ENCODE measurements at places on chromosomes 13 and 19.

DNA sequence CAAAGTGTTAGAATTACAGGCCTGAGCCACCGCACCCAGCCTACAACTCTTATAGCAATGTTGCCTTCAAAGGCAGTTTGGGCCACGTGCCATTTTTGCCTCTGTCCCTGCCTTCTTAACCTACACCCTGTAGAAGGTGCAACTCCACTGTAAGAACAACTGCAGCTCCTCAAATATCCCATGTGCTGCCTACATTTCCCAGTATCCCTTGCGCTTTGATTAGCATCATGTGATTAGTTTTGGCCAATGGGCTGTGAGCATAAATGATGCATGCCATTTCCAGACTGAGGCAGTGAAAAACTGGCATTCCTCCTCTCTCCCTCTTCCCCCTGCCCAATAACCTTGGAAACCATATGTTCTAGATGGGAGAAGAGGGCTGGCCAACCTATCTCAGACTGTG lies 75.2 kb upstream of the MRI1 start:
- DNase-seq = no peak

GRCh38 chr13:100540621-100541020 lies 48.0 kb downstream of the GGACT start:
- DNase-seq = no peak

DNA sequence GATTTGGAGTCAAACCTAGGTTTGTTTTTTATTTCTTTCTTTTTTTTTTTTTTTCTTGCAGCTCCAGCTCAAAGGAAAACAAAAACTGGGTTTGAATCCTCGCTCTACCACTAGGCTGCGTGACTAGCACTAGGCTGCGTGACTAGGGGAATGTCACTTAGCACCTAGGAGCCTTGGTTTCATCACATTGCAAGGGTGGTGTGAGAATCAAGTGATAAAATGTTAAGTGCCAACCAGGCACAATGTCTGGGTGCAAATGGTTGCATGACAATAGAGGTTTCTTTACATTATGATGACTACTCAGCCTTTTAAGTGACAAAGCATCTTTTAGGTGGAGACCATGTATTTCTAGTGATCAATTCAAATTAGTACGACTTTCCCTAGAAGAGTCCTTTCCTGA lies 27.9 kb downstream of the RCBTB2 start:
- DNase-seq = no peak

GRCh38 chr13:74567485-74567884 lies 433.3 kb upstream of the KLF12 start:
- no peak for DNase-seq

- no peak for DNase-seq
These were observed 159.3 kb downstream of the PDS5B start for GRCh38 chr13:32745509-32745908.

- DNase-seq = no peak
These were observed 148.7 kb downstream of the NALCN start for GRCh38 chr13:101267656-101268055.

GRCh38 chr13:64993514-64994164 lies 2236.5 kb downstream of the PCDH9 start:
- no peak for DNase-seq

DNA sequence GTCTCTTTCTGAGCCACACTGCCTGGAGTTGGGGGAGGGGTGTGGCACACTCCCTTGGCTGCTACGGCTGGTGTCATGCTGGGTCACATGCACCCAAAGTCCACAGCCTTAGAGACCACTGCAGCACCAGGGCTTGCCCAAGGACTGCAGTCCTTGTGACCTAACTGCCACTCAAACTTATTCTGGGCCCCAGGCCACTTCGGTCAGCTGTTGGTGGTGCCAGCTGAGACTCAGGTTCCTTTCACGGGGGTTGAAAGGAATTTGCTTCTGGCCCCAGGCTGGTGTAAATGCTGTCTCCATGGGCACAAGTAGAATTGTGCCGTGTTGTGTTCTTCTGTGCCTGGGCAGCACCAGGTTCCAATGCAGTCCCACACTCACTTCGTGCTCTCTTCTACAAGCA lies 9.5 kb upstream of the VN1R1 start:
- DNase-seq = no peak

DNA sequence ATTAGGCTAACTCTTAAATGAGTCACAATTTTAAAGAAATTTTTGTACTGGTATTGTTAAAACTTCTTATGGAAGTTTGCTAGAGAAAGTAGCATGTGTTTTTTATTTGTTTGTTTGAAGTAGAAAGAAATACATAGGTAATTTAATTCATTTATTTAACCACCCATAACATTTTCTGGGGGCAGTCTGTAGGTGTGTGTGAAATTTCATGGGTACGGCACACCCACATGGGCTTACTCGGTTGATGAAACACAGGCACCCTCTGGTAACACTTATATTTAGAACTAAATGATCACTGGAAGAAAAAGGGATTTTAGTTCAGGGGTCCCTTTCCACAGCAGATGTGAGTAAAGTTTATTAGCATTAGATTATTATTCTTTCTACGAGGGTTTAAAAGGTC lies 88.1 kb downstream of the DGKH start:
- no peak for DNase-seq

- no peak for DNase-seq
These were observed 42.3 kb downstream of the SUGP2 start for GRCh38 chr19:18991006-18991405.

DNA sequence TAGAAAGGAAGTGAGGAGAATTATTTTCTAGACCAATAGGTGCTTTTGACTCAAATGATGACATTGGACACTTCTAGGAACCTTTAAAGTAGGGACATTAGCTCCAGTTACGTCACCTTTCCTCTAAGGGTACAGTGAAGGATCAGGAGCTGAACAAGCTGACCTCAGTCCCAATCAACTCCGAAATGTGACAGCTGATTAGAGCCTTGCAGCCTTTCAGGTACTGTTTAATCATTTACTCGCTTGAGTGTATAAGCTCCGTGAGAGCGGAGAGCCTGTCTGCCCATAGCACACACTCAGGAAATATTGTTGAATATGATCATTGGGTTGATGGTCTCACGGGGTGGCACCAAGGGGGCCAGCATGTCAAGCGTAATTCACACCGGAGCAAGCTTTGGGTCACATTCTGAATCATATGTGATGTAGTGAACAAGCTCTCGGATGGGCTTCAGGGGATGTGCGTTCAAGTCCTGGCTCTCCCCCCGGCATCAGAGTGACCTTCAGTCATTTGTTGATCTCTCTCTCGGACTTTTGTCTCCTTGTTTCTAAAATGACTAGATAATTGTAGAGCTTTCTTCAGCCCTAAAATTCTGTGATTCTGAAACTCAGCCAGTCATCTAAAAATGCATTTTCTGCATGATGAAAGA lies 141.9 kb downstream of the ZIC5 start:
- DNase-seq = no peak

DNA sequence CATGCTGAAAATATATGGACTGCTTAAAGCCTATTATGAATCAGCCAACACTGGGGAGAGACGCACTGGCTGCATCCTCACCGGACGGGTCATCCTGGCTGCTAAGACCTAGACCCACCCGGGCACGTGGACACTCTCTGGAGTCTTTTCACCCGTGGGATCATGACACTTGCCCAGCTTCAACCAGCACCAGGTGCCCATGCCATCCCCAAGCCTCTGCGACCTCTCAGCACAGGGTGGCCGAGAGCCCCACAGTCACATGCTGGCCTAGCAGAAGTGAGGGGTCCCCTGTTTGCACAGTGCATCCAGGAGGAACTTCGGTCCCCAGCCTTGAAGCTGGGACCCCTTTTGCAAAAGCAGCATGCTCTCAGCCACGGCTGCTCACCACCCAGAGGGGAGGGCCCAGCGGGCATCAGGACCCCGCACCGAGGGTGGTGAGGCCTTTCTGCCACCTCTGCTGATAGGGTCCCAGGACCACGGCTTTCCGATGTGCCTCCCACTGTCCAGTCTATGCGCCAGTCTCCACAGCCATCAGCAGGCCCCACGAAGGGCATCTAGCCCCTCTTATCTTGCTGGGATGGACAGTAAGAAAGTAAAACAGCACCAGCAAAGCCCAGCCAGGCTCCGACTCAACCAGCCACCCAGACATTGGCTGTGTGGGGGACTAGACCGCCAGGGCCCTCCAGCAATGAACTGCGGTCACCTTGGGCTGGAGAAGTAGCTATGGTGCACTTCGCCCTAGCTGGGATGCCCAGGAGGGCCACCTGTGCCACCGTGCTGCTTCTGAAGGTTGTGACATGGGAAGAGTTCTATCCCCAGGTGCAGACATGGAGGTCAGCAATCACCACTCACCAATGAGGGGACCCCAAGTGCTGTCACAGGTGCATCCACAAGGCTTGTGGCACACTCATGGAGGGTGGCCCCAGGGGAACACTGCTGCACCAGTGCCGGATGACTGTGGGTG lies 73.1 kb downstream of the CEBPG start:
- no peak for DNase-seq

DNA sequence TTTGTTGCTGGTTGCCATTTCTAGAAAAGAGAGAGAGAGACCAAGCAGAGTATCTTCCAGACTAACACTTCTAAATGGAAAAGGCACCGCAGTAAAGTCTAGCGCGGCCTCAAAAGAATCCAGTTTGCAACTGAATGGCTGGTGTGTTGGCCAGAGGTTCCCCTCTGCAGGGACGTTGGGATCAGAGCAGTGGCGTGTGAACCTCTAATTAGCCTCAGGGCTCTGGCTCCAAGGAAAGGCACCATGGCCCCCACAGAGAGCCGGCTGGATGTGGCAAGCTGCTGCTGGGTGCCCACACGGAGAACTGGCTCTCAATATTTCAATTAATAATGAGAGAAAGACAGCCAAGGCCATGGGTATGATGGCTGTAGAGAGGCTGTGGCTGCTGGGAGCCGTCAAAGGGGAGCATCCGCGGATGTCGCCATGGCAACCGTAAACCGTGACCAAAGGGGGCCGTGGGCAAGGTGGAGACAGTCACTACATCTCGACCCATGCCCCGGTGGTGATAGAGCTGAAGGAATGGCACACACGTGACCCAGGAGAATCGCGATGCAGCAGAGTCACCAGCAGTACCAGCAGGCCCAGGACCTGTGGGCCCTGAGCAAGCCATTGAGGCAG lies 9.5 kb downstream of the VSTM2B start:
- no peak for DNase-seq

DNA sequence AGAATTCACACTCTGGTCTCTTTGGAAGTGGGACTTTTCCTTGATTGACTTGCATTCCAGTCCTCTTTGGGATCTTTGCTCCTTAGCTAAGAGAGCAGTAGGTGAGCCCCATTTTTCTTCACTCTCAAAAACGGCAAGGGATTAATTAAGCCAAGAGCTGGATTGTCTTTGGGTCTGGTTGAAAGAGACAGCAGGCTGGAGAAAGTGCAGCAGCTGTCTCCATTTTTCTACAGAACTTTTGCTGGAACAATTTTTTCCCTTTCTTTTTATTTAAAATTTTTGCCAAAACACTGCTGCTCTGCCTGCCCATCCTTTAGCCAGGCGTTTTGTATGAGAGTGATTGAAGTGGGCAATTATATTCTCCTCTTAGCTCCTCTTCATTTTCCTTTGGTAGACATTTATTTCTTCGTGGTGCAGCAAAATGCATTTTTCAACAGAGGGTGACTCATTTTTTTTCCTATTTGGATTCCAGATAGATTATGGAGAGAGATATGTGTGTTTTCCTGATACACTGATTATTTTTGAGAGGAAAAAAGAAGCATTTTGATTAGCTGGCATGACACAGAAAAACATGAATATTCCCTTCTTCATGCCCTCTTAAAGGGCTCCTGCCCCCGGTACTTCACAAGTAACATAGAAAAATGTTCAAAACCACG lies 371.2 kb upstream of the NBEA start:
- DNase-seq = no peak
